Panc1 (cell line): ENCODE measurements at places on chromosomes 1 and 21. TPM values are rescaled to one million over a fixed set of nuclear protein-coding genes. Genes with fewer than 3 reads are reported as not detected.

GRCh38 chr1:160474392-160475242, 48.4 kb downstream of the SLAMF6 start:
- no peak for DNase-seq

- no peak for DNase-seq
Measured at GRCh38 chr1:166544561-166544960, 294.7 kb upstream of the POGK start.

DNA sequence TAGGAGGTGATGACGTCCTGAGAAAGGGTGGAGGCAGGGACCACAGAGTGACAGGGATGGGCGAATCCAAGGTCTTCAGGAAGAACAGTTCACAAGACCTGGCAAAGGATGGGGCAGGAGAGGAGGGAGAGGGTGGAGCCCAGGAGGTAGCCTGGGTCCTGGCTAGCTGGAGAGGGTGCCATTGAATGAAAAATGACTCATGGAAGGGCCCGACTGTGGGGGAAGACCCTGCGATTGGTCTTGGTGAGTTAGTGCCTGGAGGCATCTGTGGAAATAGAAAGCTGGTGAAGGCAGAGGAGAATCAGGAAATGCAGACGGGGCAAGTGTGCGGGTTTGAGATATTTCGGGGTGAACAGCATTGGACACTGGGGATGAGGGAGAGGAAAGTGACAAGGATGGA, 60.3 kb upstream of the SLC45A1 start:
- DNase-seq = no peak

DNA sequence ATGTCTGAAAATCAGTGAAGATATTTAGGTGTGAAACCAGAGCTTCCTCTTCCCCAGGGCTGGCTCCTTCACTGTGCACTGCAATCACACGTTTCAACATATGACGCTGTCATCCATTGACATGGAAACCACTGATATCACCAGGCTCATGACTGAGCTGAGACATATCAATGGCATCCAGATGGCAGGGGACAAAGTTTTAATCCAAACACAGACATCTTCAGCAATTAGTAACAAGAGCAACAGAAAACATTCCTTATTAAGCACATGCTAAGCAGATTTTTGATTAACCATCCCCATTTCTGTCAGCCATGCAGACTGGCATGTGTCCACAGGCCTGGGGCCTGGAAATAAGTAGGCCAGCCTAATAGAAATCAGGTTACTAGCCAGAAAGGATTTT, 108.0 kb upstream of the ADAR start:
- DNase-seq = no peak

GRCh38 chr1:203661572-203661971, 34.9 kb downstream of the ATP2B4 start:
- DNase-seq = no peak

GRCh38 chr1:238964631-238965030, 421.7 kb upstream of the CHRM3 start:
- no peak for DNase-seq

DNA sequence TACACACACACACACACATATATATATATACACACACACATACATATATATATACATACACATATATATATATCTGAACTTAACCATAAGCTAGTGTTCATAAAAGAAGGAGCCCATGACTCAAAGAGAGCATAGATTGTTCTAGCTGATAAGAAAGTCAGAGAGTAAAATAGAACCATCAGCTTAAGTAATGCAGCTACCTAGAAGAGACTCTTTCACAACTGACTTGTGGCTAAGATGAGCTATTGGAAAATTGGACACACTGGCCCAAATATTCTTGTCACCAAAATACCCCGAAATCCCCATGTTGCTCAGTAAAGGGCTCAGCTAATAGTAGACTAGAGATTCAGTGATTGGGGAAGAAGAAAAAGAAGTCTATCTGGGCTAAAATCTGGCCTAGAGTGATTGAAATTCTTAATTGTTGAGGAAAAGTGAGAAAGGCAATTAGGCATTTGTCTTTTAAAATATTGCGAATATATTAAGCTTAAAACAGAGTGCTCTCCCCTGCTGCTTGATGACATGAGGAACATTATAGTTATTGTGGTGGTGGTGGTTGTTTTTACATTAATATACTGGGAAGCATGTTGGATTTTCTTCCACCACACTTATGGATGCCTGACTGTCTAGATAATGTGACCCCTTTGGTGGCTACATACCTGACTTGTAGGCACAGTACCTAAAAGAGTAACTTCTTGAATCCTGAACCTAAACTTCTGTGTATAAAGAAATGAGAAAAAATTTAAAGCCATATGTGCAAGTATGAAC, 6.3 kb downstream of the SLAMF1 start:
- no peak for DNase-seq

DNA sequence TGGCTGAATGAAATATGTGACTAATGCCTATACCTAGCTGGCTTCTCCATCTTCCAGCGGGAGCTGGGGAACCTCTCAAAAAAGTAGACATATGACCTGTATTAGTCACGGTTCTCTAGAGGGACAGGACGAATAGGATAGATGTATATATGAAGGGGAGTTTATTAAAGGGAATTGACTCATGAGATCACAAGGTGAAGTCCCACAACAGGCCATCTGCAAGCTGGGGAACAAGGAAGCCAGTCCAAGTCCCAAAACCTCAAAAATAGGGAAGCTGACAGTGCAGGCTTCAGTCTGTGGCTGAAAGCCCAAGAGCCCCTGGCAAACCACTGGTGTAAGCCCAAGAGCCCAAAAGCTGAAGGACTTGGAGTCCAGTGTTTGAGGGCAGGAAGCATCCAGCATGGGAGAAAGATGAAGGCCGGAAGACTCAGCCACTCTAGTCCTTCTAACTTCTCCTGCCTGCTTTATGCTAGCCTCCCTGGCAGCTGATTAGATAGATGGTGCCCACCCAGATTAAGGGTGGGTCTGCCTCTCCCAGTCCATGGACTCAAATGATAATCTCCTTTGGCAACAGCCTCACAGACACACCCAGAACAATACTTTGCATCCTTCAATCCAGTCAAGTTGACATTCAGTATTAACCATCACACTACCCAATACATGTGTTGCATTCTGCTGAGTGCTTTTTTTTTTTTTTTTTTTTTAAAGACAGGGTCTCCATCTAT, 19.6 kb downstream of the OLIG1 start:
- DNase-seq = no peak

DNA sequence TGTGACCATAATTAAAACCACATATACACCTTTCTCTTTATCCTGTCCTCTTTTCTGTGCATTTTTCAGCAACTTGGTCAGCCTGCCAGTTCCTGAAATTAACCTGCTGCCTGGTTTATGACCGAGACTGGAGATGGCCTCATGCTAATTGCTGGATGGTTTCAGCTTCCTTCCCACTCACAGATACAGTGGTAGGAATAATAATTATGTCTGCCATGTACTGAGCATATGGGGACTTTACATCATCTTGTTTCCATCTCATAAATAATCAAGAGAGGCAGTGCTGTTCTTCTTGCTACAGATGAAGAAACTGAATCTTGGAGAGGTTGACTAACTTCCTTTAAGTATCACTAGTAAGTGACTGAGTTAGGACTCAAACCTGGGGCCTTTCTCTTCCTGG, 148.2 kb downstream of the NOS1AP start:
- DNase-seq = no peak

DNA sequence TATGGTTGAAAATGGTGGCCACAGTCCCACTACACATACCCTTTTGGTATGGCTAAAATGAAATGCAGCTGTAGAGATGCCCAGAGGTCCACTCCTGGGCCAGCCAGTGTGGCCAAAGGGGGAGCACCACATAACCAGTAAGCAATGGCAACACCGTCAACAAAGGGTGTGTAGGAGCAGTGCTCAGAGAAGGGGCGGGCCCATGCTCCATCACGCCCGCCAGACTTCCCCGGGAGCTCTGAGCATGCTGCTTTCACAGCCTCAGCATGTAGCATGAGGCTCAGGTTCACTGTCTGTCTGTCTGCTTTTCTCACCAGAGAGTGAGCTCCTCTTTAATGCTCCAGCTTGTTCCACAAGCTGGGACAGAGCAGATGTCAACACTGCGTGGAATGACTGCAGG, 537.6 kb downstream of the MATN1 start:
- no peak for DNase-seq

DNA sequence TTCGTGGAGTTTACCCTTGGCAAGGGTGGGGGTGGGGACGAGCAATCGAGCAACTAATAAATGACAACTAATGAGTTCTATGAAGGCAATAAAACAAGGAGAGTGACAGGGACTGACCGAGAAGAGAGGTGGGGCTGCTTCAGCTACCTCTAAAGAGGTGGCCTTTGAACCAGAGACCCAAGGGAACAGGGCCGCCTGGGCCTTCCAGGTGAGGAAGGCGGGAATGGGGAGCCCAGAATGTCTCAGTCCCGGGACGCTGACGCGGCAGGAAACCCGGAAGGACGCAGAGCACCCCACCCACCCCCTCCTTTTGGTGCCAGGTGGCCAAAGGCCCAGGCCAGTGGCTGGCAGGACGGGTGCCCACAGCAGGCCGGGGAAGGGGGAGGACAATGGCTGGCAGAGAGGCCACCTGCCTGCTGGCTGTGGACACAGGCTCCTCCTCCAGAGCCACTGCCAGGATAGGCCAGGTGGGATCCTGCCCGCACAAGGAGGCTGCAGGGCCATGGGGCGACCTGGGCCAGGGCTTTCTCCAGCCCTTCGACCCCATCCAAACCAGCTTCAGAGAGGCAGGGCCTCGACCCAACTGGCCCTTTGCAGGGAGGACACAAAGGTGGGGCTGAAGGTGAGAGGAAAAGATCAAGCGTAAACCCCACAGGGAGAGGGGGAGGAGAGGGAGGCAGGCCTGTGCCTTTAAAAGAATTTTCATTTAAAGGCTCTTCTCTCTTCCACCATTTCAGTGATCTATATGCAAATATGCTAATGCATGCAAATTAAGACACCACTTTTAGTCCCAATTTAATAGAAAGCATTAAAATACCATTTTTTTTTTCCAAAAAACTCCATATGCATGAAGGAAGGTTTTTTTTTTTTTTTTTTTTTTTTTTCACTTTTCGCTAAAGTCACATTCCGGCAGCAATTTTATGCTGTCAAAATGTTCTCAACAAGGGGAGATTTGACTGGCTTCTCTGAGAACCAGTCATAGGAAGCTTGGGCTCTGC, 58.1 kb downstream of the CASZ1 start:
- DNase-seq = no peak

DNA sequence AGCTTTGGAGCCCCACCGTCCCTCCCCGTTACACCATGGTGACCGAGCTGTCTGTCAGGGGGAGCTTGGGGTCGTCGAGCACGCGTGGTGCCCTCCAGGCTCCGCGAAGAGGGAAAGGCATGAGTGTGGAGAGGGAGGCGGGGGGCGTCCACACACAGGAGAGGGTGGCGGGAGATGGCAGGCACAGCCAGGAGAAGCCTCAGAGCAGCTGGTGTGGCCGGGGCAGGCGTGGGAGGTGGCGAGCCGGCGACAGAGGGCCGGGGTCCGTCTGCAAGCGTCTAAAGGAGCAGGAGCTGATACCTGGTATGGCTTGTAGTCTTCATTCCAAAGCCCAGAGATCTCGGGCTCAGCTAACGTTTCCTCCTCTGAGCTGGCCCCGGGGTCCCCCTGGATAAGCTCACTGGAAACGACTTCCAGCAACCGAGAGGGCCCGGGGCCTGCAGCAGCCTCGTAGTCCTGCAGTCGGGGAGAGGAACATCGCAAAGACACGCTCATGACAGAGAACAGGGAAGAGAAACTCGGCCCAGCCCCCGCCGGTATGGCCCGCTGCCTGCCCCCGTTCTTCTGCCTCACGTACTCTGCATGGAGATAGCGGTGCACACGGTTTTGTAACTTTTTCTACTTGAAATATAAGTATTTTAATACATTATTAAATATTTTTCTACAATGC, 37.4 kb downstream of the CFAP74 start:
- no peak for DNase-seq

GRCh38 chr1:18297896-18298648, 182.7 kb upstream of the KLHDC7A start:
- DNase-seq = no peak

DNA sequence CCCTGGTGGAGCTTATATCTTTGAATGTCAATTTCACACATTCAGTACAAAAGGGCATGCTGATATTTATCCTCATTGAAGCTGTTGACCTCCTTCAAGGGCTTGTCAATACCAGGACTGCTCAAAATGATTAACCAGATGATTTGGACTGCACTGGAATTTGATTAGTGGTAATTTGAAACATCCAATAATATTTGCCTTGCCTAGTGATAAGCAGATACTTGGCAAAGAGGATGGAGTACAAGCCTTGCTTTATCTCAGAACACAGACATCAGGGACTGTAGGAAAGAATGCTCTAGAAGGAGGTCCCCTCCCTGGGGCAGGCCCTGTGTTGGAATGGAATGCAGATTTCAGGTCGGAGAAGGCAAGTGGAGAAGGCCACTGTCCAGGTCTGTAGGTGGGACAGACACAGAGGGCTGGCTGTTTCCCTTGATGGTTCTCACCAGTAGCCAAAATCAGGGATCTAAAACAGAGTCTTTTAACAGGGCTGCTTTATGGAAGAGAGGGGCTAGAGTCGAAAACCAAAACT, 64.8 kb upstream of the ZNF648 start:
- no peak for DNase-seq

GRCh38 chr1:156627313-156627880, 8.2 kb downstream of the HAPLN2 start:
- no peak for DNase-seq

DNA sequence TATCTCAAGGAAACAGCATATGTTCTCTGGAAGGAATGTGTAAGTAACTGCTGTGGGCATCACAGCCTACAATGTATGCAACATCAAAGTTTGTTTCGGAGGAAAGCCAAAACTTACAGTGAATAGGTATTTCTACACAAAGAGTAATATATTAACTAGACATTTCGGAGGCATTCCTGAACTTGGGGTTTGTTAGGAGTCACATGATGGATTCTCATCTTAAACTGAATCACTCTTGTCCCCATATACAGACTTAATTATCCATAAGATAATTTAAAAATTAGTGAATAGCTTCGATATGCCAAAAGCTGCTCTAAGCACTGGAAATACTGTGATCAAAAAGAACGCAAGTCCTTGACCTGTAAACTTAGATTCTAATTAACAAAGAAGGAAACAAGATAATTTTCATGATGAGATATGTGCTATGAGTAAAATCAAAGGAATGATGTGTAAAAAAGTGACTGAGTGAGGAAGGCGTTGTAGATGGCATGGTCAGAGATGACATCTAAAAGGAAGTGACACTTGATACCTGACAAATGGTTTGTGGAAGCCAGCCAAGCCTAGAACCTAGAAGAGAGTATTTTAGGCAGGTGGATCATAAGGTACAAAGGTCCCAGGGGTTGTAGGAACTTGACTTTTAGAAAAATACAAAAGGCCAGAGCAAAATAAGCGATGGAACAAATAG, 273.1 kb downstream of the MRPL39 start:
- no peak for DNase-seq

HOOK1 gene
- 0.57 TPM for total RNA-seq

RUNX3 gene
- total RNA-seq = 0.10 TPM

PIGC gene
- total RNA-seq = 23.6 TPM

NCAM2 gene
- total RNA-seq = 2.2 TPM

TRIM17 gene
- 1.2 TPM for total RNA-seq

TMEM52 gene
- 2.5 TPM for total RNA-seq

ANGPTL3 gene
- total RNA-seq = not detected

FCMR gene
- total RNA-seq = 0.41 TPM

TSSK3 gene
- total RNA-seq = 3.6 TPM

ANKRD45 gene
- total RNA-seq = not detected

LCE2A gene
- not detected for total RNA-seq

CFAP74 gene
- total RNA-seq = not detected

TDRD10 gene
- total RNA-seq = not detected
